ENCODE measurements at places on chromosomes 4 and X.

- DNase-seq = no peak
Observed at GRCh38 chr4:145485120-145485519, 3.5 kb downstream of the SMAD1 start.

- DNase-seq = no peak
Observed at GRCh38 chrX:153411988-153412574, 809 bp downstream of the ZFP92 start.

- no peak for DNase-seq
Observed at GRCh38 chr4:130071746-130072145, 975.8 kb downstream of the C4orf33 start.

- no peak for DNase-seq
Observed at GRCh38 chr4:182434720-182435119, 191.5 kb downstream of the TENM3 start.

DNA sequence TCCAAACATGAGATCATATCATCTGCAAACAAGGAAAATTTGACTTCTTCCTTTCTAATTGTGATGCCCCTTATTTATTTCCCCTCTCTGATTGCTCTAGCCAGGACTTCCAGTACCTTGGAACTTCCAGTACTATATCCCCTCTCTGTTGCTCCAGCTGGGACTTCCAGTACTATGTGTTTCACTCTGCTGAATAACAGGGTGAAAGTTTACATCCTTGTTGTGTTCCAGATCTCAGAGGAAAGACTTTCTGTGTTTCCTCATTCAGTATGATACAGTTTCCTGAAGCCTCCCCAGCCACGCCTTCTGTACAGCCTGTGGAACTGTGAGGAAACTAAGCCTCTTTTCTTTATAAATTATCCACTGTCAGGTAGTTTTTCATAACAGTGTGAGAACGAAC lies 381.3 kb upstream of the FAM47C start:
- DNase-seq = no peak

DNA sequence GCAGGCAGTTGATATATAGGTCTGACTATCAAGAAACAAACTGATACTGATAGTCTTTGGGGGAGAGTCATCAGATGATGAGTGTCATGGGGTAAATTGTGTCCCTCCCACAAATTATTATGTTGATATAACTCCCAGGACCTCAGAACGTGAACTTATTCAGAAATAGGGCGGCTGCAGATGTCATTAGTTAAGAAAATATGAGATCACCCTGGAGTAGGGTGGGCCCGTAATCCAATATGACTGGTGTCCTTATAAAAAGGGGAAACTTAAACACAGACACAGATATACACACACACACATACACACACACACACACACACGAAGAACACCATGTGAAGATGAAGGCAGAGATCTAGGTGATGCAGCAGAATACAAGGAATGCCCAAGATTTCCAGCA lies 32.7 kb upstream of the ARHGEF9 start:
- DNase-seq = no peak

- no peak for DNase-seq
Observed at GRCh38 chr4:180665481-180665880, 1577.7 kb upstream of the TENM3 start.

- no peak for DNase-seq
Observed at GRCh38 chr4:86564795-86565194, 29.3 kb upstream of the PTPN13 start.

DNA sequence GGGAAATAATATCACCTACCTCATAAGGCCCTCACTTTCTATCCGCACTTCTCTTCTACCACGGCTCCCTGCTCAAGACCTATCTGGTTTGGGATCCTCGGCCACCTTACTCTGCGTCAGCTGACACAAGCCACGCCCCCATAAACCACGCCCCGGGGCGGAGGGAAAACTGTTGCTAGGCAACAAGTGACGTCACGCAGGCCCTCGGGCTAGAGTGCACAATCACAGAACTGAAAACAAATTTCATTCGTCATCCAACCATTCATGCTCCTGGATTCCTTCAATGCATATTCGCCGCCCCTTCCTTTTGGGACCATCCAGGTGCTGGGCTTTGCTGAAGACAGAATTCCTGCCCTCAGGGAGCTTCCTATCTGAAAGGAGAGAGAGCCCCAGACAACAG lies 66.3 kb downstream of the SMC1A start:
- peak; percentile 18 for DNase-seq

- no peak for DNase-seq
Observed at GRCh38 chrX:45422216-45422925, 221.7 kb upstream of the DIPK2B start.

- DNase-seq = peak; percentile 75
Observed at GRCh38 chr4:75555294-75556164, at the start of gene ODAPH. ODAPH (plus strand) TSS chr4:75556066; CDS start chr4:75556083, 17 bp downstream.

DNA sequence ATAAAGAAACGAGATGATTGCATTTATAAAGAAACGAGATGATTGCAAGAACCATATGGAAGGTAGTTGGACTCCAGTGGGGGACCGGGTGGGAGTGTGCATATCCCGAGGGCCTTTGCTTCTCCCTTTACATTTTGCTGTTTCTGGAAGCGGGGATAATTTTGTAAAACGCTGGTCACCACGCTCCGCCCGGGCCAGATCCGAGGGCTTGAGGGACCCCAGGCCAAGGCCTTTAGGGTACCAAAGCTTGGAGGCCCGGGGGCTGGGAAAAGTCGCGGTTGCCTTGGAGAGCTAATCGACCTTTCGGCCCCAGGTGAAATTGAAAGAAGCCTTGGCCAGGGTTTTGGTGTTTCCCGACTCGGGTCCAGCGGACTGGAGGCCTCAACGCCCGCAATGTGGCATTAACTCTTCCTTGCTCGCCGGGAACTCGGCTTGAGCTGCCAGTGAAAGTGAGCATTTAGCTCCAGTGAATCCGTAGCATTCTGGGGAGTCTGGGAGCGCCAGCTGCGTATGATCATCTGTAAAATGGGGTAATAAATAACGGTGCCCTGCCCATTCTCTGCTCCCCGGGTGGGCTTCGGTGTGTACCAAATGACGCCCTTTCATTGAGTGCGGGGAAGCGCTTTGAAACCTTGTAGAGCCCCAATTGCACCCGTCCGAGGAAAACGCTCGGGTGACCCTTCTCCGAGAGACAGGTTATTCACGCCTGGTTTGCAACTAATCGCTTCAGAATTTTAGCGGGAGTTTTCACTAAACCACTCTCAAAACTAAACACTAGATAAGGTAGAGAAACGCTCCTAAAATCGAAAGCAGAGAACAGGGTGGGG lies 4.5 kb downstream of the NKX3-2 start:
- DNase-seq = no peak

- DNase-seq = no peak
Observed at GRCh38 chrX:71095981-71096759, 519 bp downstream of the FOXO4 start.

DNA sequence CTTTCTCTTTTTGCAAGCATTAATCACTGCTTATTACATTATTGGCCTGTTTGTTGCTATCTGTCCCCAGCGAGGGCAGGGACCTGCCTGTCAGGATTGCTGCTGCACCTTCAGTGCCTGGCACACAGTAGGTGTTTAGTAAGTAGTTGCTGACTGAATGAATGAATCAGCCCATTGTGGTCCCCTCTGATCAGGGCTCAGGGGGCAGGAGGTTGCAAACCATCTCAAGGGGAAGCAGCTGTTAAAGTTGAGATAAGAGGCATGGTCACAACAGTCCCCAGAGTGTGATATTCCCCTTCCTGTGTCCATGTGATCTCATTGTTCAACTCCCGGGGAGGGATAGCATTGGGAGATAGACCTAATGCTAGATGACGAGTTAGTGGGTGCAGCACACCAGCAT lies 85.4 kb downstream of the WFS1 start:
- no peak for DNase-seq

- DNase-seq = peak; percentile 13
Observed at GRCh38 chrX:109959356-109959871, 43.5 kb upstream of the TMEM164 start.

DNA sequence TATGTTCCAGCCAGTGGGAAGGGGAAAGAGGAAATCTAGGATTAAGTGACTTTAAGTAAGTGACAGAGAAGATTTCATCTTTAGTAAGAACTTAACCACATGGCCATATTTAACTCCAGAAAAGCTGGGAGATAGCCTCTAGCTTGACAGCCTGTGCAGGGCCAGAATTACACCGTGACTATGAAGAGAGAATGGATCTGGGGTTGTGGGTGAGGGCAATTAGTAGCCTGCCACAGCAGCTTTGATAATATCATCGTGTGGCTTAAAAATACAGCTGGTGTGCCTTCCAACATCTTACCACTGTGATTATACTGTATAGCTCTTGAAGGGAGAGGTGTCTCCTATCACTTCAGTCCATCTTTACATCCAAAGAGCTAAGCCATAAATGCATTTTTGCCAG lies 57.6 kb upstream of the TBC1D9 start:
- DNase-seq = no peak

DNA sequence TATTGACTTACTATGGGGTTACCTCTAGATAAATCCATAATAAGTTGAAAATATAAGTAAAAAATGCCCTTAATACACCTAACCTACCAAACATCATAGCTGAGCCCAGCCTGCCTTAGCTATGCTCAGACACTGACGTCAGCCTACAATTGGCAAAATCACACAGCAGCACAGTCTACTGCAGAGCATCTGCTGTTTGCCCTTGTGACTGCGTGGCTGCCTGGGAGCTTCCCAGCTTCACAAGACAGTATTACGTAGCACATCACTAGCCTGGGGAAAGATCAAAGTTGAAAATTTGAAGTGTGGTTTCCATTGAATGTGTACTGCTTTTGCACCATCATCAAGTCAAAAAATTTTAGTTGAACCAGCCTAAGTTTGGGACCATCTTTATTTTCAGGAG lies 8.8 kb downstream of the HTT-AS start:
- DNase-seq = no peak

DNA sequence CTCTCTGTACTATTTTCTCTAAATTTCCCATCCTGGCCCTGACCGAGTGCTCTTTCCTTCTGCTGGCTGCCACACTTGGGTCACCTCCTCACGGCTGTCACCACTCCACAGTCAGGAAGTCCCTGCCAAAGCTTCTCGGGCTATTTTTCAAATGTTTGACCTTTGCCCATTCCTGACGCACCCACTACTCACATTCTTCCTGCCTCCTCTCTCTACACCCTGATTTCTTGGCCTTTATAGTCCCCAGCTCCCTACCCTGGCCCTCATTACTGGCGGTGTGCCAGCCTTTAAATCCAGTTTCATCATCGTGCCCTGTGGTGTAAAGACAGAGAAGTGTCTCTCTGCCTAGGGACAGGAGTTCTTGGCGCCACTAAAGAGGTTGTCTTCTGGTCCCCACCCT lies 46.4 kb upstream of the GATB start:
- DNase-seq = no peak

DNA sequence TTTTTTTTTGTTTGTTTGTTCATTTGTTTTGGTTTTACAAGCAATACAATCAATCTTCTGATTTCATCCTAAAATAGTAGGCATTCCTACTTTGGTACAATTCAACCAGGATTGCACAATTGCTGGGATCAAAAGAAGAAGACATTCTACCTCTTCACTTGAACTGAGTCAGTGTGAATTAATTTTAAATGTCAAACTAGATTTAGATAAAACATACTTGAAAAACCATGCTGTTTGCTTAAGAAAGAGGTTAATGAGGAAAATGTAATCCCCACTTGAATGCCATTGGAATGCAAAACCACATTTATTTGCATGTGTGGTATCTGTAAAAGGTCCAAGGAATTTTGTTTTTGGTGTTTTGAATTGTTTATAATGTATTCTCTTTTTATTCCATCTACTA lies 40.5 kb downstream of the HAND2 start:
- no peak for DNase-seq

GRCh38 chr4:142356801-142357200 lies 489.3 kb downstream of the INPP4B start:
- peak; percentile 36 for DNase-seq

GRCh38 chr4:108533245-108533844 lies 87.0 kb upstream of the RPL34 start:
- no peak for DNase-seq

All from activated CD4-positive, alpha-beta T cell treated with anti-CD3 and anti-CD28 coated beads, Interleukin-2, Interleukin-6, amounts not matched to agents 100 ng/mL and 50 ng/mL, durations not matched to agents 16 hours and 8 hours (primary cell).